KBM-7 (cell line): ENCODE measurements at places on chromosomes 2 and 18.

DNA sequence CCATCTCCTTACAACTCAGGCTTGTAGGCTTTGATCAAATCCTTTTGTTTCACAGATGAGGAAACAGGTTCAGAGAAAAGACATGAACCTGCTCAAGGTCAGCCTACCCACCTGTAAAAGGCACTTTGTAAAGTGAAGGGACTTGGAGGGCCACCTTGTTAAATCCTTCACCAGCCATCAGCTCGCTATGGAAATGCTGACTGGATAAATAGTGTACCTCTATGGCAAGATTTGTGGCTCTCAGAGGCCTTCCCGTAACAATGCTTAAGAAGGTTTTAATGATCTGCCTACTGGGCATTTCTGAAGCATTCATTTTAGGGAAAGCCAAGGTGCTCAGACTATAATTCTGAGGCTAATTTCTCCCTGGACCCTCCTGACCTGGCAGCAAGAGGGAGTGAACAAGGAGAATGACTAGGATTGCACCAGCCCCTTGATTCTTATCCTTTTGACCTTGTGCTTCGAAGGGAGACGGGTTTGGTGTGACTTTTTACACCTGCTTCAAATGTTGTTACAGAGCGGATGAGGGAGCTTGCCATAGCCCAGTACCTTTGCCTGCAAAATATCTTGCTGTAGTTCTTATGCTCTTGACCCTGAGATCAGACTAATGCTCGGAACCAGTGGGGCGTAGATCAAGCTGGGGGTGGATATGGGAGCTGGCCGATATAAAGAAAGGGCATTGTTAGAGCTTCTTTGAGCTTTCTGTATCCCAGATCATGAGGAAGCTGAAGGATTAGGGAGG lies 90.9 kb upstream of the CXCR4 start:
- DNase-seq, result no peak

- DNase-seq, result no peak
Observed at GRCh38 chr18:55018602-55019001, 59.3 kb upstream of the CCDC68 start.

- DNase-seq, result no peak
Observed at GRCh38 chr2:14778015-14778414, 145.5 kb downstream of the LRATD1 start.

DNA sequence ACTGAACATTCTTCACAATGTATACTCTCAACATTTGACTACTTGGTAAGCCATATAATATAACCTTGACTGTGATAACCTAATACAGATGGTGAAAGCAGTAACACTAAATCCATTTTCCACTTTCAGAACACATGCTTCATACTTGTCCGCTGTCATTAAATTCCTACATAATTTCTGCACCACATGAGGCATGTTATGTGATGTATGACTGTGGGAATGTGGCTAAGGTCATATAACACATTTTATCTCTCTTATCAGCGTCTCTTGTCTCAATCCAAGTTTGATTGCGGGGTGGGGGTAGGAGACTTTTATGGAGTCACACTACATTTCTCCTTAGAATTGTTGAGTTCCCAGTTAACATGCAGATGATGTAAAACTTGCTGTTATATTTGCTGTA lies 110.9 kb downstream of the MTCL1 start:
- no peak for DNase-seq

- no peak for DNase-seq
Observed at GRCh38 chr2:14544247-14544646, 88.3 kb upstream of the LRATD1 start.

- DNase-seq, result no peak
Observed at GRCh38 chr2:119718501-119719260, 39.7 kb downstream of the TMEM177 start.

- peak; percentile 13 for DNase-seq
Observed at GRCh38 chr2:223692191-223692947, 90.2 kb upstream of the SCG2 start.

DNA sequence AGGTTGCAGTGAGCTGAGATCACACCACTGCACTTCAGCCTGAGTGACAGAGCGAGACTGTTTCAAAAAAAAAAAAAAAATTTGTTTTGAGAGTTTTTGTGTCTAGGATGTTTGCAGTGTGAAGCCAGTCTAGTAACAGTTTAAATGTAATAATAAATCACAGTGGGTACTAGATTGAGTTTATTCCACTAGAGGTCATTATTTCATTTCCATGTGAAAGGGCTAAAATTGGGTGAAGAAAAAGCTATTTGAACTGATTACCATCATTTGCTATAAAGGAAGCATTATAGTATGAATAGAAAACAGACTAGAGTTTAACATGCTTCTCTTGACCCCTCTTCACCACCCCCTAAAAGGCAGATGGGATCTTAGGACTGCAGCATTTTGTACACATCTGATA lies 20.3 kb downstream of the SNRPD1 start:
- no peak for DNase-seq
